ENCODE measurements at places on chromosomes 11 and 22. TPM values are rescaled to one million over a fixed set of nuclear protein-coding genes. Genes with fewer than 3 reads are reported as not detected.

GRCh38 chr11:47111318-47111804, 65.3 kb downstream of the ARFGAP2 start:
- no peak for DNase-seq

- peak; percentile 26 for DNase-seq
Observed at GRCh38 chr11:124717786-124718651, 21.7 kb upstream of the NRGN start.

DNA sequence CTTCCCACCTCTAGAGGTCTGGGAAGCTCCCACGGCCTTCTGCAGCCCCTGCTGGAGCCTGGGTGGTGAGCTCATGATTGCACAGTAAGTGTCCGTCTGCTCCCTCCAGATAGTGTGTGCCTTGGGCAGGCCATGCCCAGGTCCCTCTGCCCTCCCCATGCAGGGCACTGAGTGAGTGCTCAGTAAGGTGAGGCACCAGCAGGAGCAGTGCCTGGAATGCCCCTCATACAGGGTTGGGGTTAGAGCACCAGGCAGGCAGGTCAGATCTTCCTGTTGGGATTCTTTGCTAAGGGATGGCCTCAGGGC, 50.3 kb downstream of the NAT10 start:
- DNase-seq, result no peak

DNA sequence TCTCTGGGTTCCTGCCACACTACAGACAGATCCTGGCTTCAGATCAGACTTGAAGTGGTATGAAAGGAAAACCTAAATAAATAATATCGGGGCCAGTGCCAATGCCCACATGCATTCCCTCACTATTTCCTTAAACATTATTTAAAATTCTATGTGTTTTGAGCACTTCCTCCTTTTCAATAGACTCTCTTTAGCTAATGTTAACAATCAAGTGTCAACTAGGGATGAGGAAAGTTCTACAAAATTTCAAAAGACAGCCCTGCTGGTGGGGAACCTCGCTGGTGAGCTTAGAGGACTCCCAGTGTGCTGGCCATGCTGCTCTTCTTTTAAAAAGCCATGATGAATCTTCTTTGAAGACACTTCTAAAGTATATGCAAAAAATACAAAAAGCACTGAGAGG, 87.5 kb downstream of the ENTHD1 start:
- DNase-seq, result no peak

The GSTT2B gene
- total RNA-seq, result not detected
